Esophagus squamous epithelium (tissue), 5 donors: ENCODE measurements at places on chromosomes 6 and 20.
A peak's percentile ranks its signal among the peaks of the same experiment; 100 is the strongest.

DNA sequence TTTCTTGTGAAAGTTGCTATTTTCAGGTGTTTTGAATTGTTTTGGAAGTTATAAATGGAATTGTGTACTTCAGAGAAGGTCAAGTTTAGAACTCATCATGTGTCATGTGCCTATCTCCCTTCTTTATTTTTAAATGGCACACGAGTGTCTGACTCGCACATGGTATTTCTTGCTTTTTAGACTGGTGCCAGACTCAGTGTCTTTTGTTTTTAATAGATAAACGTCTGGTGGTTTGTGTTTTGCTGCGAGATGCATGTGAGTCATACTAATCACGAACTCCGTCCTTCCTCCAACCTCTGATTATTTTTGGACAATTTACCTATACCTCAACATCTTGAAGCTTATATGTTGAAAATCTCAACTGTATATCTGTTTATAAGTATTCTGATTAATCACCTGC is 292.1 kb downstream of the CDKAL1 start:
- DNase-seq = no peak

GRCh38 chr6:89803271-89803670 is 16.3 kb downstream of the MDN1 start:
- peaks cover 50% of the 10 kb centered on the region for H3K36me3 ChIP-seq
- no peak for DNase-seq
- H3K4me1 ChIP-seq = no peaks in the 10 kb centered on the region
- H3K27me3 ChIP-seq = no peaks in the 10 kb centered on the region
- no peak overlapping the region for H3K27ac ChIP-seq

- no peak overlapping the region for H3K4me3 ChIP-seq
- H3K27ac ChIP-seq = no peak overlapping the region
- H3K36me3 ChIP-seq = no peaks in the 10 kb centered on the region
- DNase-seq = no peak
Observed at GRCh38 chr6:6920114-6920986, 187.4 kb upstream of the RREB1 start.

- no peaks in the 10 kb centered on the region for H3K27me3 ChIP-seq
- H3K4me3 ChIP-seq = no peak overlapping the region
- no peak for DNase-seq
- no peak overlapping the region for H3K27ac ChIP-seq
- no peaks in the 10 kb centered on the region for H3K4me1 ChIP-seq
Observed at GRCh38 chr6:157479464-157480303, 98.7 kb downstream of the ZDHHC14 start.

- no peaks in the 10 kb centered on the region for H3K36me3 ChIP-seq
- DNase-seq = no peak
- H3K4me1 ChIP-seq = peaks cover 61% of the 10 kb centered on the region
- H3K27me3 ChIP-seq = no peaks in the 10 kb centered on the region
- peak overlapping the region; percentile 89 for H3K27ac ChIP-seq
Observed at GRCh38 chr20:49594931-49595315, 27.0 kb upstream of the PTGIS start.

DNA sequence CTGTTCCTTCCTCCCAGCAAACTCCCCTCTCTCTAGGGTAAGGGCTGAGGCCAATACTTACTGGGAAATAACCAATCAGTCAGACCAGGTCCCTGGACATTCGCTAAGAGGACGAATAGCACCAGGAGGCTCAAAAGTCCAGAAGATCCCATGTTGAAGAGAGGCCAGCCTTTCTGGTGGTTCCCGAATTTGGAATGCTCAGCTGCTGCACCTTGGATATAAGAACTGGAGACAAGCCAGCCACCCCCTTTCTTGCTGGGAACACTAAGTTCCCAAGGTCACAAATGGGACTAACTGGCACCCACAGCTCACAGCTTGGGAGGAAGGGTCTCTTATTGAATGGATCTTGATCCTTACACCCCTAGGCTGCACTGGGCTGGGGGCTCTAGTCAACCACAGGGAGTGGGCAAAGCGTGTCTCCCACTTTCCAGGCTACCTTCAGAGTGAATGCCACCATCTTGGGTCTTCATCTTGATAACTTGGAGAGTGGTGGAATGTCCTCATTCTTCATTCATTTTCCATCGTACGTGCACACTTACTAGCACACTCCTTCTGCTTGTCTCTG is at the start of gene EPPIN:
EPPIN (minus strand) TSS at position 196 of the 565 bp plus-strand sequence; CDS start at position 152, 44 bp downstream.
- no peaks in the 10 kb centered on the region for H3K27me3 ChIP-seq
- no peaks in the 10 kb centered on the region for H3K36me3 ChIP-seq
- H3K4me3 ChIP-seq = no peak within 1 kb of the TSS
- DNase-seq = no peak
- H3K4me1 ChIP-seq = no peaks in the 10 kb centered on the region
- no peak within 1 kb of the TSS for H3K27ac ChIP-seq

DNA sequence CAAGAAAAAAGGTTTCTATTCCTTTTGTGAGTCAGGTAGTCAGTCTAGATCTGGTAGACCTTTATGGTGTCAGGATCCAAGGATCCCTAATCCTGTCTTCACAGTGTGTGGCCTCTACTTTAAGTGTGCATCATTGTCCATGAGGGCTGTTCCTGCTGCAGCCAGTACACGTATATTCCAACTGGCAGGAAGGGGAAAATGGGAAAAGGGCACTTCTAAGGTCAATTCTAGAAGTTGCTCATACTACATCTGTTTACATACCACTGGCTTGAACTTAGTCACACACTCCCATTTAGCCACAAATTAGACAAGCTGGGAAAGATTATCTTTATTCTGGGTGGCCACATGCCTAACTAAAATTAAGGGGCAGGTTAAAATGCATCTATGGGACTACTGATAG is 9.7 kb upstream of the MMS22L start:
- H3K4me3 ChIP-seq = no peak overlapping the region
- H3K27me3 ChIP-seq = peaks cover 4% of the 10 kb centered on the region
- H3K27ac ChIP-seq = no peak overlapping the region

- no peak for DNase-seq
- no peaks in the 10 kb centered on the region for H3K36me3 ChIP-seq
- no peaks in the 10 kb centered on the region for H3K4me1 ChIP-seq
- no peaks in the 10 kb centered on the region for H3K27me3 ChIP-seq
- no peak overlapping the region for H3K4me3 ChIP-seq
Observed at GRCh38 chr20:60968853-60969720, 283.0 kb upstream of the CDH4 start.

DNA sequence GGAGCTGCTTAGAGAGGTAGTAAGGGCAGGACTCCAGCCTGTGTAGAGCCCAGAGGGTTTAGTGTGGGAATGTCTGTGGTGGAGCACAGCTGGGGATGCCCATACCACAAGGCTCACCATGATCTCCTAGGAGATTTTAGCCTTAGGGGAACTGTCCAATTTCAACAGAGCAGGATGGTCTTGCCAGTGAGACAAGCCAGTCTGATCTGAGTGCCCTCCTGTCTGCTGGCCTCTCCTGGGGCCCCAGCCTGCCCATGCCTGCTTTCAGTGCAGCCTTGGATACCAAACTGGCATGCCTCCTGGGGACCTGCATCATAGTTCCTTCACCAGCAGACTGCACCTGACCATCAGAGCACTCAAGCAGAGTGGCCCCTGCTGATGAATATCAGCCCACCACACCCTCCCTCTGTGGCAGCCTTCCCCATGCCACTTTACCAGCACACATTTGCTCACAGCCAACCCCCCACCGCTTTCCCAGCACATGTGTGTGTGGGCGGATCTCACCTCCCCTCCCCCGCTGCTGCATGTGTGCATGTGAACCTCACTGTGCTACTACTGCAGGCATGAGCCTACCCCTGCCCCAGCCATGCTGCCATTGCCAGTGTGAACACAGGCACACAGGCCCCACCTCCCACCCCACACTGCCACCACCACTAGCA is 7.9 kb upstream of the TREM1 start:
- H3K4me1 ChIP-seq = no peaks in the 10 kb centered on the region
- H3K36me3 ChIP-seq = no peaks in the 10 kb centered on the region
- H3K27ac ChIP-seq = no peak overlapping the region

DNA sequence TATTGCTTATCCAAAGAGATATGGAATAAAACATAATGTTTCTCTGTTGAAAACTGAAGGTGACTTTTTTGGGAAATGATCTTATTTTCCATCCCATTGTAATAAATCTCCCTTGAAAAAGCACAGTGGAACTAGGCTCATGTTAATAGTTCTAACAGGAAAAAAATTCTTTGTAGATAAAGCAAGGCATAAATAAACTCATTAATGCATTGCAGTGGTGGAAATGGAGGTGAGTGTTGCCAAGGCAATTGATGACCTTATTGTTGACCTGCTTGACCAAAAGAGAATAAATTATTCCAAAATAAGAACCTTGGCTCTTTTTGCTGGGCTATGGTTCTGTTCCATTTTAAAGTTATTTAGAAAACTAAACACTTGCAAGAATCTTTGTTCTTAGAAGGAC is 55.2 kb downstream of the TRMT11 start:
- H3K4me1 ChIP-seq = peaks cover 11% of the 10 kb centered on the region
- no peaks in the 10 kb centered on the region for H3K36me3 ChIP-seq
- H3K4me3 ChIP-seq = no peak overlapping the region
- H3K27ac ChIP-seq = peak overlapping the region; percentile 35

DNA sequence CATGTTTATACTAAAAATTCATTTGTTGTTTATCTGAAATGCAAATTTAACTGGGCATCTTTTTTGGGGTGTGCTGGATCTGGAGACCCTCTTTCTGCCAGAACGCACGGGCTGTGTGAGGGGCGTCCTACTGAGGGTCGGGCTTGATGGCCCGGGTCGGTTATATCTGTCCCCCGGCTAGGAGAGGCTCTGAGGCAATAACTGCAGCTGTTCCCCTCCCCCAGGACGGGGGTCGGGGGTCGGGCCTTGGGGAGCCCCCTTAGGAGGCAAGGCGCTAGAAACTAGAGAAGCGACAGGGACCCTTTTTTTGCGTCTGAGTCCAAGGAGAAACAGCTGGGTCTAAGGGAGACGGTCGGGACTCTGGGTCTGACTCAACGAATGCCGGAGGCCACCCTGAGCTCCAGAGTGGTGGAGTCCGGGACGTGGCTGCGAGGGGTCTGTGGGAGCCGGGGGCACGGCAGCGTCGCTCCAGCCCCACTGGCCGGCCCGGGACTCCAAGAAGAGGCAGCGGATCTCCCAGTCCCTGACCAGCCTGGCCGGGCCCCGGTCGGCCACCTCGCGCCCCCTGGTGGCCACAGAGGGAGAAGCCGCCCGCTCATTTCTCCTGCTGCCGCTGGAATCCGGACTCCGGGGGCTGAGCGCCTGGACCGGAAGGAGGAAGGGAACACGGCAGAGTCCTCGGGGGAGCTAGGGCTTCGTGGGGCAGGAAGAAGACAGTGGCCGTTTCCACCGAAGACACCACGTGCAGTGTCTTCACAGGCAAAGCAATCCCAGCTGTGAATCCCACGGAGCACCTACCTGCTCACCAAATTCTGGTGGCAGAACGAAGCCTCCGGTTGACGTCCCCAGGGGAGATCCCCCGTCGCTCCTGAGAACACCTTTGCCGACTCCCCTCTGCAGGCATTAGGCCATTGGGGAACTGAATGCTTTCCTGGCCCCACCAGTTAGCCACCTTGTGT is 24.0 kb upstream of the SCML4 start:
- H3K4me1 ChIP-seq = peaks cover 9% of the 10 kb centered on the region
- peak; percentile 14 for DNase-seq
- no peaks in the 10 kb centered on the region for H3K27me3 ChIP-seq
- no peak overlapping the region for H3K27ac ChIP-seq
- H3K4me3 ChIP-seq = peak overlapping the region; percentile 65
- no peaks in the 10 kb centered on the region for H3K36me3 ChIP-seq

DNA sequence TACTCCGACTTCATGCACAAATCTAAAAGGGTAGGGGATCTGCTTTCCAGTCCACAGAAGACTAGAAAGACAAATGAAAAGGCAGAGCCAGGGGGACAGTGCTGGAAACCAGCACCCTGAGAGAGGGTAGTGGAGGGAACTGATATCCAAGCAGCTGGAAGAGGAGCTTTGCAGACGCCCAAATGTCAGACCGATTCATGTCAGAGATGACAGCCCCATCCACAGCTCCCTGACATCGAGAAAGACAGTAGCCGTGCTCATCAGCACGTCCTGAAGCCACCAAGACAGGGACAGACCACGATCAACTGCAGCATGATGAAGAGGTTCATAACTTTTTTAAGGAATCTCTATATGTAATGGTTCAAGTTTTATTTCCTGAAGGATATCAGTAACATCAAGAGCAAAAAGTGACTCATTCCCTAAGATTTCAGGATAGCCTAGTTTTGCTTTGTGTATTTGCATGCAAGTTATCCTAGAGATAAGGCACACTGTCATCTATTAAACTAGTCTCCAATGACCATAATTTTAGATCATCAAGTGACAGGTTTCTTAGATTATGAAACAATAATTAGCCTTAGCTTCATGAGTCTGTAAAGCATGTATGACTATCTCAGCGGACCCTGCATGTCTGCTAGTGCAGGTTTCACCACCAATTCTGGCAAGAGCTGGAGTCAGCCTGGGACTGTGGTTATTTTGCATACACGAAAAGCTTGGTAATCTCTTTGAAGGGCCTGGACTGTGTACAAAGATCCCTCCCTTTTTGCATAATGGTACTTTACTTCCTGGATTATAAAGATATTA is 43.0 kb downstream of the PRDM1 start:
- peaks cover 9% of the 10 kb centered on the region for H3K4me1 ChIP-seq
- no peaks in the 10 kb centered on the region for H3K36me3 ChIP-seq

DNA sequence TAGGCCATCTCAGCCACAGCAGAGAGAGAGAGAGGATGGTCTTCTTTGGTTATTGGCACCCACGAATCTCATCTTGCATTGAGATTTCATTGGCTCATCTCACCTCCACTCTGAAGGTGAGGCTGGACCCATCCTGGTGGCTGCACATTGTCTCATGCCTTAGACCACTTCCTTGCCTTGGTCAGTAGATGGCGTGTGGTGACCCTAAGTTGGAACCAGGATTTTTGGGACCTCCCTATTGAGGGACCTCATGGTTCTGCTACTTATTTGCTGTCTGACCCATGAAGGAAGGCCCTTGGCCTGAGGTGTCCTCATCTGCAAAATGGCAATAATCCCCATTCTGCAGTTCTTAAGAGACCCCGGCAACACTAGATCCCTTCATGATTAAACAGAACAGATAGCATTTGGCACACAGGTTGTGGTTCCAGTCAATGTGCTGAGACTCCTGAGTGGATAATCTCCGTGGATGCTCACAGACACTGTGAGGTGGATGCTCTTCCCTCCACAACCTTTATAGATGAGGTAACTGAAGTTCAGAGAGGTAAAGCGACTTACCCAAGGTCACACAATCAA is 21.5 kb upstream of the AAR2 start:
- no peak overlapping the region for H3K27ac ChIP-seq
- no peaks in the 10 kb centered on the region for H3K27me3 ChIP-seq
- DNase-seq = no peak
- no peaks in the 10 kb centered on the region for H3K4me1 ChIP-seq
- peaks cover 100% of the 10 kb centered on the region for H3K36me3 ChIP-seq

GRCh38 chr6:99458319-99458718 is 33.2 kb upstream of the PNISR start:
- no peak for DNase-seq
- no peaks in the 10 kb centered on the region for H3K27me3 ChIP-seq
- H3K4me1 ChIP-seq = no peaks in the 10 kb centered on the region
- no peaks in the 10 kb centered on the region for H3K36me3 ChIP-seq
- H3K27ac ChIP-seq = no peak overlapping the region

DNA sequence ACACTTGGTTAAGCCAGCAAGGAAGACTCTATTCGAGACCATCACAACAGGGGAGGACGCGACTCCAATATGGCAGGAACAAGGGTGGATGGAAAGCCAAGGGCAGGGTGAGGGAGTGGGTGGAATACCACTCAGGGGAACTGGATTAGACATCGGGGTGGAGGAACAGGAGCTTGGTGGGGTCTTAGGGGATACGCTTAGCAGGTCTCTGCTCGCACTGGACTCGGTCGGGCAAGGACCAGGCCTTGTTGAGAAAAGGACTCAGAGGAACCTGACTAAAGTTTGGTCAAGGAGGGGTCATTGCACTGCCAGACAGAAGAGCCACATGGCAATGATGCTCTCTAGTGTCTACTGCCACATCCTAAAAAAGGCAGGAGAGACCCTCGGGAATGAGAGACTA is 10.5 kb downstream of the DUSP22 start:
- no peaks in the 10 kb centered on the region for H3K27me3 ChIP-seq
- no peak for DNase-seq
- no peaks in the 10 kb centered on the region for H3K36me3 ChIP-seq
- H3K27ac ChIP-seq = no peak overlapping the region
- no peak overlapping the region for H3K4me3 ChIP-seq
